Neuronal stem cell (in vitro differentiated cells): ENCODE measurements at places on chromosomes 16 and 17.

GRCh38 chr17:29590411-29591145 is 1.1 kb upstream of the GIT1 start:
- no peaks in the 10 kb centered on the region for H3K27me3 ChIP-seq
- H3K36me3 ChIP-seq: no peaks in the 10 kb centered on the region
- peak overlapping the region; percentile 1 for H3K4me3 ChIP-seq
- no peak overlapping the region for H3K27ac ChIP-seq
- no peak for DNase-seq
- peaks cover 49% of the 10 kb centered on the region for H3K4me1 ChIP-seq

DNA sequence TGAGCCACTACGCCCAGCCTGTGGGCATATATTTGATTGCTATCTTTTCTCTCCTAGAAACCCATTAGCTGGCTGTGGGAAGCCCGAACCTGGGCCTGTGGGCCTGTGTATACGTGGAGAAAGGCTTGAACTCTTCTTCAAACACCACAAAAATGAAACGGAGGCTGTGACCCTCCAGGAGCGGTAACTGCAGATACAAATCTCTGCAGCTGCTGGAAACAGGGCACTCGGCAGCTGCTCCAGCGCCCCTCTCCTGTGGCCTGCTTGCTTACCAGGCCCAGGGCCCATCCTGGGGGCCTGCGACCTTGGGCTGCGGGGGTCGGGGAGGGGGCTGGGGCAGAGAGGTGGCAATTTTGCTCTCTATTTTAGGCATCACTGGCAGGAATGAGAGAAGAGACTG is 28.0 kb upstream of the MTSS2 start:
- no peak for DNase-seq
- H3K4me3 ChIP-seq: no peak overlapping the region
- no peaks in the 10 kb centered on the region for H3K36me3 ChIP-seq
- no peaks in the 10 kb centered on the region for H3K27me3 ChIP-seq
- H3K27ac ChIP-seq: no peak overlapping the region

- no peaks in the 10 kb centered on the region for H3K27me3 ChIP-seq
- no peak for DNase-seq
- H3K4me1 ChIP-seq: no peaks in the 10 kb centered on the region
- H3K27ac ChIP-seq: no peak overlapping the region
- H3K4me3 ChIP-seq: no peak overlapping the region
These were observed 16.7 kb downstream of the WSB1 start for GRCh38 chr17:27310565-27311110.

DNA sequence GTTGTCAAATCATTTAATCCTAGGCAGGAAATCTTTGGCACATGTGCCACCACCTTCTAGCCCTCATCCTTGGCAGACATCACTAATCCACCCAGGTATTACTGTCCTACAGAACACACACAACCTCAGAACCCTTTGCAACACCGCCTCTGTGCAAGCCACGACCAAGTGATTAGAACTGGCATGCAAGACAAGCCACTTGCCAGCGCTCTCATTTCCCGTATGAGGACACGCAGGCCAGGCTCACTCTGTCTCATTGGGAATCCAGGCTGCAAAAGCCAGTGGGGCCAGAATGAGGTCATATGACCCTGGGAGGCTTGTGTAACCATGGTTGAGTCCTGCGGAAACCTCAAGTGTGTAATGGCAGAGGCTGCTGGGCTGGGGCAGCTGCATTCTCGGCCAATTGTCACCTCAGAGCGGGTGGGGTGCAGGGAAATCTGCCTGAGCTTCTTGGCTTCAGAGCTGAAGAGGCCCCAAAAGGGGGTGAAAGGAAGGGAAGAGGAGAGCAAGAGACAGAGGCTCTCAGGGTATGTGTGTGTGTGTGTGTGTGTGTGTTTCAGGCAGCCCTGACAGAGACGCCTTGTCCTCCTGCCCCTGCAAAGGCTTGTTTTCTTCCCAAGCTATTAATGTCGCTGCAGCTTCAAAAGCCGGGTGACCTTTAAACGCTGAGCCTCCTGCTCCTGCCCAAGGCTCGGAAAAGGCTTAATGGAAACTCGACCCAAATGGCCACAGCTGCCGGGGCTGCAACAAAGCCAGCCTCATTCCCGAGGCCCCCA is 43.2 kb upstream of the MRPS23 start:
- no peaks in the 10 kb centered on the region for H3K27me3 ChIP-seq
- H3K36me3 ChIP-seq: no peaks in the 10 kb centered on the region
- peaks cover 25% of the 10 kb centered on the region for H3K4me1 ChIP-seq
- H3K27ac ChIP-seq: peak overlapping the region; percentile 95

- no peak overlapping the region for H3K27ac ChIP-seq
- H3K4me3 ChIP-seq: no peak overlapping the region
- no peaks in the 10 kb centered on the region for H3K36me3 ChIP-seq
- H3K4me1 ChIP-seq: peaks cover 4% of the 10 kb centered on the region
- H3K27me3 ChIP-seq: peaks cover 10% of the 10 kb centered on the region
These were observed 5.0 kb downstream of the FADS6 start for GRCh38 chr17:74888469-74888868.

DNA sequence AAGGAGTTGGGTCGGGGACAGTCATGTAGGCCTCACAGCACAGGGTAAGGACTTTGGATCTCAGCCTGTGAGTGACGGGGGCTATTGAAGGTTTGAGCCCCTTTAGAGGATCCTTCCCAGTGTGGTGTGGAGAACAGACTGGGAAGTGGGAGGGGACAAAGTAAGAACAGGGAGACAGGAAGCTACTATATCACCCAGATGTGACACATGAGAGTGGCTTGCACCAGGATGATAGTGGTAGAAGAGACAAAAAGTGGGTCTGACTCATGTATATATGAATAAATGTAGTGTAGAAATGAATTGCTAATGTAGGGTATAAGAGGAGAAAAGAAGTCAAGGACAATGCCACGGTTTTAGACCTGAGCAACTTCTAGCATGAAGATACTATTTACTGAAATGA is 4.5 kb downstream of the NUP93 start:
- DNase-seq: no peak
- peaks cover 4% of the 10 kb centered on the region for H3K4me1 ChIP-seq
- peaks cover 2% of the 10 kb centered on the region for H3K36me3 ChIP-seq
- H3K4me3 ChIP-seq: no peak overlapping the region

GRCh38 chr17:28521311-28522085 is 15.3 kb downstream of the FOXN1 start:
- H3K27me3 ChIP-seq: no peaks in the 10 kb centered on the region
- DNase-seq: no peak
- H3K36me3 ChIP-seq: no peaks in the 10 kb centered on the region
- H3K4me3 ChIP-seq: no peak overlapping the region
- no peak overlapping the region for H3K27ac ChIP-seq

- H3K27me3 ChIP-seq: no peaks in the 10 kb centered on the region
- no peak overlapping the region for H3K27ac ChIP-seq
- no peaks in the 10 kb centered on the region for H3K4me1 ChIP-seq
- no peak for DNase-seq
These were observed 29.7 kb downstream of the ARL4D start for GRCh38 chr17:43428524-43428923.

DNA sequence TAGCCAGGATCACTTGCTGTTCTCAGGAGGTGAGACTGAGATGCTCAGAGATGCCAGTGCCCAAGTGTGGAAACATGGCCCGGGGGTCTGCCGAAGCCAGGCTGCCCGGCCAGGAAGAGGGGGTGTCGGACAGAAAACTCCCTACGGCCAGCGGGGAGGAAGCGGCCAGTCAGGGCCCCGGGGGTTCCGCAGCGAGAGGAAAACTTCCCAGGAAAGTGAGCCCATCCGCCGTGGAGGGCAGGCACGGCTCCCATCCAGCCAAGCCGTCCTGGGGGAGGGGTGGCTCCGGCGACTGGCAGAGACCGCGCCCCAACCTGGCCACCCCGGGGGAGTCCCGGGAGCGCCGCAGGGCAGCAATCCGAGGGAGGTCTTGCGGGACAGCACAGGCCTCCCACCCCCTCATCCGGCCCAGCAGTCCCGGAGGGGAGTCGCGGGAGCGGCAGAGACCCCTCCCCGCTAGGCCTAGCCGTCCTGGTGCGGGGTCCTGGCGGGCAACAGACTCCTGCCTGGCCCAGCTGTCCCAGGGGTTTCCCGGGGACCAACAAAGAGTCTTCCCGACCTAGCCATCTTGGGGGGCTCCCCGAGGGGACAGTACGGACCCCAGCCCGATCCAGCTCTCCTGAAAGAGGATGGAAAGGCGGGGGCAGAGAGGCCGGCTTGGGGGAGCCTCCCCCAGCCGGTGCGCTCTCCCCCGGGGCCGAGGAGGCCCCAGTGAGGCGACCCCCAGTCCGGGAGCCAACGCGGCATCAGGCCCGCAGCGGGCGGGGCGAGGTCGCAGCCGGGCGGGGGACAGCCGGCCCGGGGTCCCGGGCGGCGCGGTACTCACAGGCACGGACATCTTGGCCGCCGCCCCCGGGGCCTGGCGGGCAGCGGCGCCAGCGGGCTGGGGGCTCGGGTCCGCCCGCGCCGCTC is 13.8 kb upstream of the BCAR1 start:
- peaks cover 40% of the 10 kb centered on the region for H3K4me1 ChIP-seq
- H3K4me3 ChIP-seq: peak overlapping the region; percentile 97
- no peak overlapping the region for H3K27ac ChIP-seq
- peaks cover 2% of the 10 kb centered on the region for H3K36me3 ChIP-seq

- no peaks in the 10 kb centered on the region for H3K27me3 ChIP-seq
- no peak overlapping the region for H3K27ac ChIP-seq
- H3K4me1 ChIP-seq: no peaks in the 10 kb centered on the region
- H3K36me3 ChIP-seq: peaks cover 2% of the 10 kb centered on the region
These were observed 28.1 kb upstream of the NOL11 start for GRCh38 chr17:67689534-67690177.

GRCh38 chr17:72175787-72176515 is 55.1 kb downstream of the SOX9 start:
- DNase-seq: no peak
- H3K4me3 ChIP-seq: no peak overlapping the region
- peaks cover 7% of the 10 kb centered on the region for H3K4me1 ChIP-seq
- H3K27ac ChIP-seq: no peak overlapping the region
- no peaks in the 10 kb centered on the region for H3K27me3 ChIP-seq

DNA sequence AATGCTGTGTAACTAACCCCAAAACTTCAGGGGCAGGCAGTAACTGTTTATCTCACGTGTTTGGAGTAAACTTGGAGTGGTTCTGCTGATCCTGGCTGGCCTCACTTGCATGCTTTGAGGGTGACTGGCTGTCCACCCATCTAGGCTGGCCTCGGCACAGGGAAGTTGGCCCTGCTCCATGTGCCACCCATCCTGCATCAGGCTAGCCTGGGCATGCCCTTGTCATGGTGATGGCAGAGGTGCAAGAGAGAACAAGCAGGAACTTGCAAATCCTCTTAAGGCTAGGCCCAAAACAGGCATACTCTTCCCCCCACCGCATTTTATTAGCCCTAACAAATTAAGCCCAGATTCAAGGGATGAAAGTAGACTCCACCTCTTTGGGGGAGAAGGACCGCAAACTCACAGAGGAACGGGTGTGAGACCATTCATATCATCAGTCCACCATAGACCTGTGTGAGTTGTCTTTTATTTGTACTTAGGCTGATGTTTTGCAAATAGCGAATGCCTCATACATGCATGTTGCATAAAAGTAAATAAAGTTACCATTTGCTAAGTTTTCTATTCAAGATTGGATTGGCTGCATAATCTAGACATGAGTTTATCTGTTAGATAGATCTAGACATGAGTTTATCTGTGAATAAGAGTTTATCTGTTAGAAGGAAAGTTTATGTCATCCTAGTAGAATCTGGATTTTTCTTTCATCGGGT is 221.0 kb downstream of the CCDC182 start:
- H3K27ac ChIP-seq: no peak overlapping the region
- H3K4me3 ChIP-seq: no peak overlapping the region
- H3K4me1 ChIP-seq: peaks cover 51% of the 10 kb centered on the region
- DNase-seq: no peak
- H3K36me3 ChIP-seq: no peaks in the 10 kb centered on the region
- H3K27me3 ChIP-seq: no peaks in the 10 kb centered on the region

GRCh38 chr16:48054881-48055601 is 100.8 kb downstream of the ABCC12 start:
- H3K4me3 ChIP-seq: no peak overlapping the region
- peaks cover 10% of the 10 kb centered on the region for H3K4me1 ChIP-seq
- DNase-seq: peak; percentile 48

DNA sequence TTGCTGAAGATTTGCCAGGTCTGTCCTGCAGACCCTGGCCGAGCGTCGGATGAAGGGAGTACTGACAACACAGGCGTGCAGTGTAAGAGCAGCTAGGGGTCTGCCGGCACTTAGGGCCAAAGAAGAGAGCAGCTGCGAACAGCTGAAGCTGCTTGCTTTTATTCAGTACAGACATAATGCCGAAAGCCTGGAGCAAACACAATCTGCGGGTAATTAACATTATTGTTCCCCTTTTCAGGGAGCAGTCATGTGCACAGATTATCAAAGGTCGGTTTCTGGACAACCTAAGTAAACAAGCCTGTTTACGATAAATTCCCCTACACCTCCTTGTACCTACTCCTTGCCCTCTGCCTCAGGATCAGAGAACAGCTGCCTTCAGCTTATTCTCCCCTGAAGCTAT is 12.0 kb upstream of the KRT23 start:
- DNase-seq: peak; percentile 18
- H3K4me1 ChIP-seq: peaks cover 9% of the 10 kb centered on the region
- H3K4me3 ChIP-seq: no peak overlapping the region
- peaks cover 7% of the 10 kb centered on the region for H3K27me3 ChIP-seq
- H3K36me3 ChIP-seq: no peaks in the 10 kb centered on the region
- peak overlapping the region; percentile 22 for H3K27ac ChIP-seq

GRCh38 chr16:89951509-89951908 is 3.0 kb downstream of the DEF8 start:
- H3K27me3 ChIP-seq: peaks cover 11% of the 10 kb centered on the region
- no peak overlapping the region for H3K4me3 ChIP-seq
- peaks cover 20% of the 10 kb centered on the region for H3K36me3 ChIP-seq
- H3K4me1 ChIP-seq: peaks cover 5% of the 10 kb centered on the region
- H3K27ac ChIP-seq: no peak overlapping the region
- no peak for DNase-seq

GRCh38 chr17:77622647-77623046 is 335.9 kb upstream of the TNRC6C start:
- no peaks in the 10 kb centered on the region for H3K36me3 ChIP-seq
- DNase-seq: no peak
- H3K27me3 ChIP-seq: no peaks in the 10 kb centered on the region
- H3K4me3 ChIP-seq: no peak overlapping the region
- H3K27ac ChIP-seq: no peak overlapping the region

DNA sequence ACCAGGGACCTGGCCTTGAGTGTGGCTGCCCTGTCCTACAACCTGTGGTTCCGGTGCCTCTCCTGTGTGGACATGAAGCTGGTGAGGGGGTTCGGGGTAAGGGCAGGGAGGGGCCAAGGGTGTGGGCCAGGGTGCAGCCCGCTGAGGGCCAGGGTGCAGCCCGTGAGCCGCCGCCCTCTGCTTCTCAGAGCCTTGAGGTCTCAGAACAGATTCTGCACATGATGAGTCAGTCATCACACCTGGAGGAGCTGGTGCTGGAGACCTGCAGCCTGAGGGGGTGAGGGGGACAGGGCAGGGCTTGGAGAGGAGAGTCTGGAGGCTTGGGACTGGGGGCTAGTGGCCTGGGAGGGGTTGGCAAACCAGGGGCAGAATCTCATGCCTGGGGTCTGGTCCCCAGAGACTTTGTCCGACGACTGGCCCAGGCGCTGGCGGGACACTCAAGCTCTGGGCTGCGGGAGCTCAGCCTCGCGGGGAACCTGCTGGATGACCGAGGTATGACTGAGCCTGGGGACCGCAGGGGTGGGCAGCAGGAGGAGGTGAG is 2.2 kb downstream of the CARMIL2 start:
- H3K36me3 ChIP-seq: no peaks in the 10 kb centered on the region
- H3K27me3 ChIP-seq: peaks cover 70% of the 10 kb centered on the region
- no peak overlapping the region for H3K4me3 ChIP-seq
- no peak for DNase-seq
- H3K4me1 ChIP-seq: no peaks in the 10 kb centered on the region
